ENCODE measurements at places on chromosomes 4 and X.
A peak's percentile ranks its signal among the peaks of the same experiment; 100 is the strongest.

- DNase-seq, result no peak
Observed at GRCh38 chr4:139988863-139989765, 164.9 kb downstream of the MAML3 start.

DNA sequence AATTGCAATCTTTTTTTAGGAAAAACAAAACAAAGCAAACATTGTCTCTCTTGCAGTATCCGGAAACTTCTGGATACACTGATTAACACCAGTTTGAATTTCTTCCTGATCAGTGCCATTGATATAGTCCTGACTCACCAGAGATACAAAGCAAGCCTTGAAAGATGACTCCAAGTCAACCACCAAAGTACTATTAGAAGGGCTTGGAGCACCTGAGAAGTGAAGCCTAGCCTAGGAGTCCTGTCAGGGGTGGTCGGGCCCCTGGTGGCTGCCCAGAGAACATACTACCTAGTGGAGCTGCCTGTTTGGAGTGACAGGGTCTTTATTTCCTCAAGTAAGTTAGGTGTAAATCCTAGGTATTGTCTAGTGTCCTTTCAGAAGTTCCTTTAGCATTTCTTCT is 593.2 kb downstream of the ZNF674 start:
- DNase-seq, result no peak

- DNase-seq, result no peak
Observed at GRCh38 chrX:46978341-46979291, 66.4 kb downstream of the JADE3 start.

DNA sequence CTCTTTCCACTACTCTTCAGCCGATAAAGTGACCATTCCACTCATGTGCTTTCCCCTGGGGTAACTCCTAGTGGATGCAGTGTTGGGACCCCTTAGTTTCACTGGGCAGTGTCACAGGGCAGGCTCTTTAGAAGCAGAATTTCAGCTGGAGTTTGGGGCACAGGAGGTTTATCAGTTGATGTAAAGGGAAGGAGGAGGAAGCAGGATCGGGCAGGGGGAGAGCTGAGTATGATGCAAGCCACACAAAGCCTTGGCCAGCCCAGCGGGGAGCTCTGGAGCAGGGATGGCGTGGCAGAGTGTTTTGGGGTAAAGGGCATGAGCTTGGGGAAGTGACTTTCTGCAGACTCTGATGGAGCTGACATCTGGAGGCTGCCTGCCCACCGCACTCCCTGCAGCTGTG is 19.3 kb downstream of the WDR13 start:
- DNase-seq, result no peak

GRCh38 chr4:86935566-86935852 is 698 bp downstream of the AFF1 start:
- peak; percentile 15 for DNase-seq

DNA sequence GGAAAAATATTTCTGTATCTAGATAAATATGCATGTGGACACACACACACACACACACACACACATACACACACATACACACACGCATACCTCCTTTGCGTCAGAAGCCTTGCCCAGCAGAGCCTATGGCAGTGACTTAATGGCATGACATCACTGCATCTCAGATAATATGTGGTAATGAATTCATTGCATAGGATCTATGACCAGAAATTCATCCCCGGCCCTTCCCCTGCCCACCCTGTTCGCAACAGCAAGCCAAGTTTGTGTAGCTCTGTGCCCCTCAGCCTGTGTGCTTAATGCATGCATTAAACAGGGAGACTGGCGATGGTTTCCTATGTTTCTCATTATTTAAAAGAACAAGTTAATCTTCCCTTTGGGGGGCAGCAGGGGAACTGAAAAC is 120.7 kb downstream of the NKX6-1 start:
- DNase-seq, result no peak

GRCh38 chr4:45985038-45985437 is 138.8 kb downstream of the GABRG1 start:
- DNase-seq, result no peak

DNA sequence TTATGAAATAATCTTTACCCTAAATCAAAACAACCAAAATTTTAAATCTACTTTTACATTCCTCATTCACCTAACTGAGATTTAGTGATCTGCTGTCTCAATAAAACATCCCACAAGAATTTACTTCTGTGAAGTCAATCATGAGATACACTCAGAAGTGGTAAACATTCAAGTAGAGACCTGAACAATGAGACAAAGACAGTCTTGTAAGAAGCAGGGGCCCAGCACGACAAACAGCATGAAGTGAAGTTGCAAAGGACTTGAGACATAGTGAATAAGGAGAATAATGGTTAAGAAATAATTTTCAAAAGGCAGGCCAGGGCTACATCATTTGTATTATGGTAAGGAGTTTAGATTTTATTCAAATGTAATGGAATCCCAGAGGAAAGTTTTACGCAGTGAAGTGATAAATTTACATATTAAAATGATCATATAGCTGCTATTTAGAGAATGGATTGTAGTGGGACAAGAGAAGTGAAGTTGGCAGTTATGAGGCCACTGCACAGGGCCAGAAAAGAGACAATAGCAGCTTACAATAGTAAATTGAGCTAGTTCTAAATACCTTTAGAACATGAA is 101.9 kb downstream of the MAB21L2 start:
- no peak for DNase-seq

DNA sequence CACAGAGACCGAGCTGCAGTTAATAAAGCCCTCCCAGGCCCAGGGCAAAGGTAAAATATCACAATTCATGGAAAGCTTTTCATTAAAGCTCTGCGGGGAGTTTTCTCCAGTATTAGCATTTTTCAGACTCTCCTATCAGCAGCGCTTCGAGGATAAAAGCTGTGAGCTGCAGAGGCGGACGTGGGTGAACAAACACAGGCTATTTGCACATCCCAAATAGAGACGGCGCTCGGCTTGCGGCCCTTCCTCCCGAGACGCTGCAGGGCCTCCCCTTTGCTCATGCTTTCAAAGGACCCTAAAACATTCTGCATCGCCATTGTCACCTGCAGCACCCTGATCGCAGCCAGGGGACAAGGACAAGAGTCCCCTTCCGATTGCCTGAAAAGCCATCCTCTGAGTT is 97.3 kb downstream of the SORCS2 start:
- DNase-seq, result no peak

DNA sequence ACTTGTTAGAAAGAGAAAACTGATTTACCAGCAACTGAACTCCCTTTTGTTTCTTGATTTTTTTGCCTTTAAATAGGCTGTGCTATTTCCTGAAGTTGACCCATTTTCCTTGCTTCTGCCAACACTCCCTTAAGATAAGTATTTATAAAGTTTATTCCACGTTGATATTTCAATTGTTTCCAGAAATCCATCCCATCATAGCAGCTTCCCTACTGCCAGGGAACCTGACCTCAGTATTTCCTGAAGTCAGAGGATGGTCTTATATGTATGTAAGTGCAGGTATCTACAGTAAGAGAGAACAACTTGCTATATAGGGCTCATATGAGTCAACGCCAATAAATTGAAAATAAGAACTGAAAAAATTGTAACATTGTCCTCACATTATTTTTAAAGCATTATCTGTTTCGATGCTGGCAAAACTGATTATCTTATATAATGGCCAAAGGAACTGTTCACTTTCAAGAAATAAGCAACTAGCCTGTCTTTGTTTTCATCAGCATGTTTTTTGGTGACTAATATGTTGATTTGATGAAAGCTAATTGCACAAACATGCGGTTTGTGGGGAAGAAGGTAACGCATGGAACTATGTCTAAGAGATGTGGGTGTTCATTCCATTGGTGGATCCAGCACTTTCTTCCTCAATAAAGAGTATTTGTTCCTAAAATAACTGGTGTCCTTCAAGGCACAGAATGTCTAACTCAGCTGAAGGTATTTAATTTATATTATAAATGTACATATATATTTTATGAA is 4.7 kb downstream of the LIMCH1 start:
- DNase-seq, result no peak

- no peak for DNase-seq
Observed at GRCh38 chrX:16855363-16856075, 14.6 kb downstream of the RBBP7 start.

DNA sequence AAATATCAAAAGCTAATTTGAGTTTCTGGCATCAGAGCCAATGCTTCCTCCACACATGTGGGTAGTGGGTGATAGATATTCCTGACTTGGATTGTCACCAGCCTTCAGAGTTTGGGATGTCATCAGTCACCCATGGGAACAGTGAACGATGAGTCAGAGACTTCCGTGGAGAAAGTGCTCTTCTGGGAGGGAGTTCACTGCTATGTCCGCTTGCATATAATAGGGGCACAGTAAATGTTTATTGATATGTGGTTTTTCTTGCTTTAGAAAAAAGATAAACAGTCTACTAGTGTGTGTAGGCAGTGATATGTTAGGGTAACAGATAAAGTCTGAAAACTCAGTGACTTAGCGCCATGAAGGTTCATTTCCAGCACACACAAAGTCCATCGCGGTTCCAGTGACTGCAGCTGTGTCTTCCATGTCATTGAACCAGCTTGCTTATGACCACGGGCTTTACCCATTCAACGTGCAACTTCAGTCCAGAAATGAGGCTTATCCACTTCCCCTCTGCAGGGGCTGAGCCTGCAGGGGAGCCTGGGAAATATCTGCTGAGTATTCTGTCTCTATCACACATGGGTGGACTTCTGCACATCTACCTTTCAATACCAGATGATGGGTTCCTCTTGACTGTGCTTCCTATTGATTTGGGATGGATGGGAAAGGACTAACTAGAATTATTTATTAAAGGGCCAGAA is 87.7 kb upstream of the WWC2 start:
- DNase-seq, result no peak

DNA sequence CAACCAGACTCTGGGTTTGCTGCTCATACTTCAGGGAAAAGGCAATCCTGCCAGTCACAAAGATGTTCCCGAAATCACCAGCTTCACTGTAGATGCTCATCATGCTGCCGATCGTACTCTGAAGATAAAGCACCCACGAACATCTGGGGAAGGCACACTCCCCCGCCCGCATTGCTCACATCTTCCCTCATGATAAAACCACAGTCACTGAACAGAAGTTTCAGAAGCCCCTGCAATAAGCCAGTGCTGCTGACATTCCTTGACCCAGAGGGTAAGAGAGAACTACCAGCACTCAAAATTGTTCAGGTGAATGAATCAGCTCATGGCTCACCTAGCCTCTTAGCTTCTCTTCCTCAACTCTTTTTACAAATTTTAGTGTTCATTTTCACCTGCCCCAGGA is 43.1 kb downstream of the SRPX2 start:
- no peak for DNase-seq

DNA sequence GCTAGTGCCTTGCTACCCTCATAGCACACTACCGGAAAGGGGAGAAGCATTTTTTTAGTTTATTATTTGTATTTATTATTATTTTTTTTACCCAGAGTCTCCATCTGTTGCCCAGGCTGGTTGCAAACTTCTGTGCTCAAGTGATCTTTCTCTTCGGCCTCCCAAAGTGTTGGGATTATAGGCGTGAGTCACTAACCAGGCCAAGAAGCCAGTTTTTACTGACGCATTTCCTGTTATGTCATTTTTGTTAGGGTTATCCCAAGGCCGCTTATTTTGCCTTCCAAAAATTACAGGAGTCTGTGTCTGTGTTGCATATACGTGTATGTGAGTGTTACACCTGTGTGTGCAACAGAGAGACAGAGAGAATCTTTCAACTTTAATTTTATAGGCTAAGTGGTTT is 404.5 kb downstream of the GBA3 start:
- DNase-seq, result no peak

- DNase-seq, result no peak
Observed at GRCh38 chr4:42296196-42296595, 101.1 kb upstream of the SHISA3 start.

GRCh38 chrX:129556806-129557315 is 16.8 kb downstream of the OCRL start:
- no peak for DNase-seq

DNA sequence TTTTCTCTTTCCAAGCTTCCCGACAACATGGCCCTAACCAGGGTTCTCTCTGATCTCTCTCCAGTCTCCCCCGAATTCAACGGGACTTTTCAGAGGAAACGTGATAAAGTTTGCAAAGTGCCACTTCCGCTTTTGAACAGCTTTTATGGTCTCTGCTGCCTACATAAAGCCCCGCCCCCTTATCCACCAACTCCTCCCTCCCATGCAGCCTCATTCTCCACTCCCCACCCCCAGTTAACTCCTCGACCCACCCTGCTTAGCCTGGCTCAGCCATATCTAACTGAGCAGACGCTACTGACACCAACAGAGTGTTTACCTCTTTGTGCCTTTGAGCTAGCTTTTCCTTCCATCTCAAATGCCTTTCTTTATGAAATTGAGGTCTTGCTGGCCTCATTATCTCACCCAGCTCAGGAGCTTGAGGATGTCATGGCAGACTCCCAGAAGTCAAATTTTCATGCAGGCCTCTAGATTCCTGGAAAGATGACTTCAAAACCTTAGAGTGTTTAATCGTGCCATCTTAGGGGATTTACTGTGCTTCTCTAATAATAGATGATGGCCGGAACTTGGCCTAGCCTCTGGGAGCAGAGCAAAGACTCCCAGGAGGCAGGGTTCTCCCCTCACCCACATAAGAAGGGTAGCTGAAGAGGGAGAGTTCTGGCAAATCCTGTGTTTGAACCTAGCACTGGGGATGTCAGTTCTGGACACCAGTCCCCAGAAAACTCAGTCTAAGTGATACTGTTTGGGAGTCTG is 606.0 kb downstream of the BCOR start:
- DNase-seq, result no peak

DNA sequence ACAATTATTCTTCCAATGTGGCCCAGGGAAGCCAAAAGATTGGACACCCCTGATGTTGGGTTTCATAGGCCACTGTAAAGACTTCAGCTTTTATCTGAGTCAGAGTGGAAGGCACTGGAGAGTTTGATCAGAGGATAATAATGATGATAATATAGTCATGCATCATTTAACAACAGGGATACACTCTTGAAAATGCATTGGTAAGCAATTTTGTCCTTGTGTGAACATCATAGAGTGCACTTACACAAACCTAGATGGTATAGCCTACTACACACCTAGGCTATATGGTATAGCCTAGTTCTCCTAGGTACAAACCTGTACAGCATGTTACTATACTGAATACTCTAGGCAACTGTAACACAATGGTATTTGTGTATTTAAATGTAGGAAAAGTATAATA is 70.5 kb downstream of the COQ2 start:
- DNase-seq, result no peak

- DNase-seq, result no peak
Observed at GRCh38 chr4:152041295-152041694, 280.5 kb upstream of the GATB start.

DNA sequence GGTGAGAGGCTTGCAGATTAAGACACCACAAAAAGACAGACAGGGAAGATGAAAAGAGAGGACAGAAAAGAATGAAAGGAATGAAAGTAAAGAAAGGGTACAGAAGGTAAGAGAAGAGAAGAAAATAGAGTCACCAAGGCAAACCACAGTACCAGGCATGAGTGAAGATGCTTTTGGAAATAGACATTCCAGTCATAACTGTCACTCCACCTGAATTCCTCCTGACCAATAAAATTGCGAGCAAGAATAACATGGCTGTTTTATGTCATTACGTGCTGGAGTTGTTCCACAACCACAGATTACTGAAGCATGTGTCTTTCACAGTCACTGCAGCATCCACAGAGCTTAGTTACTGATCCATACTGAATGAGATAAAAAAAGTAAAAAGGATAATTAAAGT is 864.9 kb upstream of the SLIT2 start:
- DNase-seq, result no peak

GRCh38 chr4:76968937-76969336 is 19.4 kb downstream of the SEPTIN11 start:
- no peak for DNase-seq

- DNase-seq, result no peak
Observed at GRCh38 chr4:4781936-4782707, 77.3 kb upstream of the MSX1 start.

Measured in esophagus squamous epithelium (tissue), 5 donors.